RWPE2 (cell line): ENCODE measurements at places on chromosomes 3 and 15.
A peak's percentile ranks its signal among the peaks of the same experiment; 100 is the strongest.

DNA sequence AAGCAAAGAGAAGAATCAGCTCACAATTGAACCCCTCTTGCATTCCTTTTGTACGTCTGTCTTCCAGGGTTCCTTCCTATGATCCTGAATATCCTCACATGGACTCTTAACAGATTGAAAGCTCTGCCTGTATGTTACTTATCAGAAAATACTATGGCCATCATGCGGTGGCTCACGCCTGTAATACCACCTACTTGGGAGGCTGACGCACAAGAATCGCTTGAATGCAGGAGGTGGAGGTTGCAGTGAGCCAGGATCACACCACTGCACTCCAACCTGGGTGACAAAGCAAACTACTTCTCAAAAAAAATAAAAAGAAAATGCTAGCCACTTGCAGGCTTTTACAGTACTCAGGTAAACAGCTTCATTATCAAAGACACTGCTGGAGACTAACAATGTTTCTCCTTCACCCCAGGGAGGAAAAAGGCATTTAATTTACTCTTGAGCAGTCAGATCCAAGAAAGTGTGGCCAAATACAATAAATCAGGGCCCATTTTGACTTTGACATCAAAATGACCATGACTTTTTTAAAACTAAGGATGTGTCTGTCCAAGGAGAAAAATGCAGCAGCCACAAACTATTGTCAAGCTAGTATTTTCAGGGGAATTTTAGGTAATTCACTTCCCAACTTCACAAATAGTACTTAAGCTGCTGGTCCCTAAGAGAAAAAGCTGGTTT, 27.3 kb downstream of the NPTN start:
- no peak for DNase-seq

DNA sequence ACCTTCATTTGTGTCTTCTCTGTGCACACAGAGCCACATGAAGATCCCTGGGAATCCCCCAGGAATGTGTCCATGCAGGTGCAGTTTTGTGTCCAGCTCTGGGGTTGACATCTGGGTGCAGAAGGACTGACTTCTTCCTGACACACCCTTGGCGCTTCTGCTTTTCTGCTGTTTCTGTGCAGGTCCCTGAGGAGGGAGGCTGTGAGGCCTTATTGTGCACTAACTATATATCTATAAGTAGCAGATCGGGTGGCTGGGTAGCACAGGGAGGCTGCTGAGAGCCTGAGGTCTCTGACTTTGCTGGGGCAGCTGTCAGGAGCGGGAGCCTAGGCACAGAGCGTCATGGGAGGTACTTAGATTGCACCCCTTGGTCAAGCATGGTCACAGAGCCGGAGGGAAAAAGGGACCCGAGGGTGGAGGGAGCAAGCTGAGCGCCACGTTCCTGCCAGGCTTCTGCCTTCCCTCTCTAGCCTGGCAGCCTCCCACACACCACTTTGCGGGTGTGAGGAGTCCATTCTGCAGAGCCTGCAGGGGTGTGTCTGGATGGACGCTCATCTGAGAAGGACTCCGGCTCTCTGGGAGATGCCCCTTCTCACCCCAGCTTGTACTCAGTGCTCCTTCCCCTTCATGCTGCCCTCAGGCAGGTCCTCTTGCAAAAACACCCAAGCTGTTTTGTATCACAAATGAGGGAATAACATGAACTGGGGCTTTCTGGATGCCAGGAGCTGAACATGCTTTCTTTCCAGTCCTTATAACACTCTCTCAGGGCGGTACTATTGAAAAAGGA, 23.9 kb downstream of the CCDC33 start:
- DNase-seq = no peak

- DNase-seq = no peak
Observed at GRCh38 chr15:74664028-74664616, 31.7 kb downstream of the EDC3 start.

GRCh38 chr15:101479851-101480612, 9.5 kb downstream of the PCSK6 start:
- DNase-seq = peak; percentile 55

GRCh38 chr15:57540736-57541135, 51.0 kb upstream of the MYZAP start:
- DNase-seq = peak; percentile 33

GRCh38 chr3:159239059-159239458, 437.2 kb downstream of the MFSD1 start:
- no peak for DNase-seq

GRCh38 chr15:66047321-66048024, 178.2 kb downstream of the RAB11A start:
- DNase-seq = no peak

GRCh38 chr3:186094696-186095425, 14.0 kb downstream of the ETV5 start:
- no peak for DNase-seq

DNA sequence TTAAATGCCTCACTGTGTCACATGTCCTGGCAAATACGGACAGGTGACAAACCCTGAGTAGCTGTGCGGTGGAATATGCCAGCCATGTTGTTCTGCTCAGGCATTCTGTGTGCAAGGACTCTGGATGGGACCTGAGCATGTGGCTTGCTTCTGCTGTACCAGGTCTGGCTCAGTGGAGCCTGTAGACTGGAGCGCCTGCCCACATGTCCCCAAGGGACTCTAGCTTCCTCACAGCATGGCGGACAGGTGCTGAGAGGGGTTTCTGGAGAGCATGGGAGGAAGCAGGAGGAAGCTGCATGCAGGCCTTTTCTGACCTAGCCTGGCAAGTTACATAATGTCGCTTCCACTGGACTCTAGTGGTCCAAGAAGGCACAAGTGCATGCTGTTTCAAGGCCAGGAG, 96.3 kb downstream of the PLXNA1 start:
- no peak for DNase-seq

DNA sequence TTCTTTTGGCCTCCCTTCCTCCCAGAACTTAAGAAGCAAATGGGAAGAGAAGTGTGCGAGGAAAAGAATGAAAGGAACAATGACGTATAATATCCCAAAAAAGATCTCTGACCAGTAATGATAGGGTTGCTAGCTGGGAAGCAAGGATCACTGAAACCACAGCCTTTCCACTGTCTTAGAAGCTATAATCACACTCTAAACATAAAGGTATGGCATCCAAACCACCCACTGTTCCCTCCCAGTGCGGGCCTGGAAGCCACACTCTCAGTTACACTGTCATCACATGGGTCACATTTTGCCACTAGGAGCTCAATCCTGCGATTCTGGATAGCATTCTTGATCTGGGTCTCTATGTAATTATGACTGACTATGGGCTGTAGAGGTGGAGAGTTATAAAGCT, 131.6 kb upstream of the HACD2 start:
- DNase-seq = no peak

- DNase-seq = no peak
Observed at GRCh38 chr3:70431911-70432310, 119.5 kb upstream of the MDFIC2 start.

DNA sequence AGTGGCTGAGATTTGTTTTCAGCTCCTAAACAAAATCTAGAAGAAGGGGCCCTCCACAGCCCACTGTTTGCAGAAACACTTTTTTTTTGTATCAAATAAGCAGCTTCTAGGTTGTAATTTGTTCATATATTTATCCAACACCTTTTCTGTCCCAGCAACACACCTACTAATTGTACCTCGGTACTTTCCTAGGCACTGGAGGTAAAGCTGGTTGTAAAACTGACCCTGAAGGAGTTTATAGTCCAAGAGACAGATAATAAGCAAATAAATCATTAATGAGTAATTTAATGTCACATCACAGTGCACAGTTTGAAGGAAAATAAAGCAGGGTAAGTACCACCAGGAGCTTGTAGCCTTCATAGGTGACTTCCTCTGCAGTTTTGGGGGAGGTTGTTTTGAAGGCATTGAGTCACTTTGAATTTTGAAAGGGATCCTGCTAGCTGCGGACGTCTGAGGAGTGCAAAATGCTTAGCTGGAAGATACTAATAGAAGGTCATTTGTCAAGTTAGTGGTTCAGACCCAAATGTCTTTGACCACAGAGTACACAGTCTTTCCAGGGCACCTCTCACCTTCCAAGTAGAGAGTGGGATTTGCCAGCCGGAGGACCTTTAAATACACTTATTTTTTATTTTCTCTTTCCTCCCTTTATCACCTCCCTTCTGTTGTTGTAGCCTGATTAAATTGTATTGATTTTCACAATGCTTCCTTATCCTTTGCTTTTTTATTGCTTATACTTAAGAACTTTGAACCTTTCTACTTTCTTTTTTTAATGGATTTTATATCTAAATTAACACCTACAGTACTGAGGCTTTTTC, 53.8 kb downstream of the CMSS1 start:
- no peak for DNase-seq

- no peak for DNase-seq
Observed at GRCh38 chr15:49620199-49620598, 419 bp downstream of the FAM227B start.

DNA sequence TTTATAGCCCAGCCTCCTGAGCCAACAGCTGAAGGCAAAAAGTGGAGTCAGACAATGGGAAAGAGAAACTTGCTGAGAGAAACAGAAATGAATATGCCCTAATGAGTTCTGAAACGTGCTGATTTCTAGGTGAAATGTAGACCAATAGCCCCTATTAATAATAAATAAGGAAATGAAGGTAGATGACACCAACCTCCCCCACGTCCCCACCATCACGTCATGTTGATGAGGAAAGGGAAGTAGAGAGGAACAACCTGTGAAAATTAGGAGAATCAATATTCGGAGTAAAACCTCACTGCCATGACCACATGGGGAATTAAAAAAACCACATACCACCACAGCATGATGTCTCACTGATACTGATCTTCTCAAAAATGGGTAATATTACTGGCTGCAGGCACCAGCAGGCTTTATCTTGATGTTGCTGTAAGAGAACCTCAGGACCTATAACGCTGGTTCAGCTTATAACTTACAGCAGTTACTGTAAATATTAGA, 64.0 kb downstream of the KAT2B start:
- DNase-seq = no peak

GRCh38 chr15:79265987-79266579, 16.4 kb upstream of the ANKRD34C start:
- no peak for DNase-seq

- no peak for DNase-seq
Observed at GRCh38 chr3:60080648-60081047, 1030.8 kb upstream of the CFAP20DC start.

DNA sequence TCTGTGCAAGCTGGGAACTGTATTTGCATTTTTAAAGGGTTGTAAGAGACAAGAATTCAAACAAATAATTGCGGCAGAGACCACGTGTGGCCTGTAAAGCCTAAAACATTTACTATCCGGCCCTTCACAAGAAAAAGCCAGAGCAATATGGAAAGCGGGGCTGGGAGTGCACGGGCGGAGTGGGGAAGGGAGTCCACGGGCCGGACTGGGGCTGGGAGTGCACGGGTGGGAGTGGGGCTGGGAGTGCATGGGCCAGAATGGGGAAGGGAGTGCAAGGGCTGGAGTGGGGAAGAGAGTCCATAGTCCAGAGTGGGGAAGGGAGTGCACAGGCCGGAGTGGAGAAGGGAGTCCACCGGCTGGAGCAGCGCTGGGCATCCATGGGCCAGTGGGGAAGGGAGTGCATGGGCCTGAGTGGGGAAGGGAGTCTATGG, 41.2 kb downstream of the KLF15 start:
- no peak for DNase-seq

DNA sequence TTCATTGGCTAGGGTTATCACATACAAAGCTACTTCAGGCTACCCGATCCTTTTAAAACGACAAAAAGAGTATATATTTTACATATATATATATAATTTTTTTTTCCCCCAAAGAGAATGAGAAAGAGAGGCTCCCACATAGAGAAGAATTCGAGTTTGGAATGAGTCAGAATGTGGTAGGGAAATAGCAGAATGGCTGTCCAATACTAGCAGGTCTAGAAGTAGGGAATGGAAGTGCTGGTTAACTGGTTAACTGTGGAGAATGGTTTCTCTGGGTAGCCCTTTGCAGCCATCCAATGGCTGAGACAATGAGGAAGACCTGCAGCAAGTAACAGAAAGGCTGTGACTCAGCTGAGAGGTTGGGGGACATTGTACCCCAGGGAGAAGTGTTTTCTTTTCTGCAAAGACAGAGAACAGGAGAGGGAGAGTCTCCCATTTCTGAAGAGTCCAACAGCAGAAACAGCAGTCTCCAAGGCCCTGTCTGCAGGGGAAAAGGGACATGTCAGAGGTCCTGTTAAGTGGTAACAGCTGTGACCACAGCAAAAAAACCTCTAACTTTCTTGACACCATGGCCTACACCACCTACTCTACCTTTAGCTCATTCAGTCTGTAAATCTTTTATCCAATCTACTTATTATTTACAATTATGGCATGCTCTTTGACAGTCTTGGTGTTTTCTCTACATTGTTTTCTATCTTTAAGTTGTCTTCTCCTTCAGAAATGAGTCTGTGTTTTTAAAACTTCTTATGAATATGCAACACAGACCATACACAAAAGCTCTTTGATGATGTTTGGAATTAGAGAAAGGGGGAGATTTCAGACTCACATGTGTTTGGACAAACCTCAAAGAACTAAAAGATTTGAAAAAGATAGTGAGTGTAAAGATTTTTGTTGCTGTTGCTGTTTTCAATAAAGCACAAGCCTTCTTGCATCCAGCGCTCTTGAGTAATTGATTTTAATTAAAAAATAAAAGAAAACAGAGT, 116.1 kb upstream of the SLC7A14 start:
- DNase-seq = no peak

GRCh38 chr3:7249493-7250076, 388.7 kb downstream of the GRM7 start:
- no peak for DNase-seq

GRCh38 chr15:57743424-57743823, 36.9 kb downstream of the POLR2M start:
- no peak for DNase-seq

DNA sequence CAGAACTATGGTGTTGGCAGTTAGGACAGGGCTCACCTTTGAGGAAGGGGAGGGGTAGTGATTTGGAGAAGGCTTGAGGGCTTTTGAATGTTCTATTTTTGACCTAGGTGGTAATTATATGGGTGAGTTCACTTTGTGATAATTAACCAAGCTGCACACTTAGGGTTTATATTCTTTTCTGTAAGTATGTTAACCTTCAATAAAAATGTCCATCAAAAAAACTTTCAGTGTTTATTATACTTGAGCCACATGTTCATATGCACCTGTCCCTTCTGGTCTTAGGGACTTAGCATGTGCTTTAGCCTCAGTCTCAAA, 28.4 kb downstream of the PDE8A start:
- DNase-seq = no peak

DNA sequence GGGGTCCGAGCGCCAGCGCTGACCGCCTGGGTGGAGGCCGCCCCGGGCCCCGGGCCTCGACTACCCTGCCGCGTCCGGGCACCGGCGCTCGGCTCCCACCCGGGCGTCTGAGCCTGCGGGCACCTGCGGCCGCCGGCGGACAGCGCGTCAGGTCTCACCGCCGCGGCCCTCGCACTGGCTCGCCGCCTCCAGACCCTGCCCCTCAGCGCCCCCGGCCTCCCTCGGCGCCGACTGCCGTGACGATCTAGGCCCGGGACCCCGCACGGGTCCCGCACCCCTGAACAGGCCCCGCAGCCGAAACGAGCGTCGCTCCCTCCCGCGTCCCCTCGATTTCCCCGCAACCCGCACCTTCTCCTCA, 297 bp downstream of the PRC1 start:
- DNase-seq = no peak

DNA sequence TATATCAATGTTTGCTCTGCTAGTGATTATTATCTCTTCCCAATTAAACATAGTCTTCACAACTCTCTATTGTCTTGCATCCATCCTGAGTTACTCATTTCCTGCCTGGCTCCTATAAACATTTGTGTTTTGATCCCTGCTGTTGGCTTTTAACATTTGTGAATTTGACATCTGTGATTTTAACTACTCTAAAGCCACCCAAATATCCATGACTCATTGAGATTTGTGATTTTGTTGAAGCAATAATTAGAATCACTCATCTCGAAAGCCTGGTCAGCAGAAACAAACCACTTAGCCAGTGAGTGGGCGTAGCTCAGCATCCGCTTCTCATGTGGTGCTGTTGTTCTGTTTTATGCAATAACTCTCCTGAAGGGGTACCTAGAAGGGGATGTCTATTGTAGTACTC, 174.3 kb upstream of the ZBTB20 start:
- DNase-seq = no peak
